ENCODE measurements at places on chromosomes 1 and 21.

GRCh38 chr1:150383631-150384324 lies 19.8 kb downstream of the RPRD2 start:
- DNase-seq: no peak

GRCh38 chr1:4526747-4527146 lies 127.7 kb upstream of the AJAP1 start:
- no peak for DNase-seq

DNA sequence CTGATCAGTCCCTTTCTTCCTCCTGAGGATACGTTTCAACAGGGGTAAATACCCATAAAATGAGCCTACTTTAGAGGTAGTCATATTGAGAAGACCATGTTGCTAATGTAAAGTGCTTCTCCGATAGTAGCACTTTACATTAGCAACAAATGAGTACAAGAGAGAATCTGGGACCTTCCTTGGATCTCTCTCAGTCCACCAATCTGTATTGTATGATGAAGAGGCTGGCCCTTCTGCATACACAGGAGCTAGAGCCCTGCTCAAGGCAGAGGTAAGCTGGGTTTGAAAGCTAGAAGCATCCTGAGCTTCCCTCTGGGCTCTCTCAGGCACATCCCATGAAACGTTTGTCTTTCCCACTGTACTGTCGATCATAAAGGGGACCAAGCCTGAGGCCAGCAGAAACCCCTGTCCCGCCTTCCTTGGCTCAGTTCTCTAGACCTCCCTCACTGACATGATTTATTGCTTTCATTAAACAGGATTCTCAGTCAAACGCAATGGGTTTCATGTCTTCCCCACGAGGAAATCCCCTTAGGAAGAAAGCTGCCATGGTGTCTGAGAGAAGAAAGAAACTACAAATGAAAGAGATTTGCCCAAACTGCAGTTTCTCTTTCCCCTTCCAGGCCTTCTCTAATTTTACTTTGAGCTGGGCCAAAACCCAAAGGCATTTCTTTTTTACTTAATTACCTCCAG lies 62.8 kb upstream of the BCAR3 start:
- no peak for DNase-seq

DNA sequence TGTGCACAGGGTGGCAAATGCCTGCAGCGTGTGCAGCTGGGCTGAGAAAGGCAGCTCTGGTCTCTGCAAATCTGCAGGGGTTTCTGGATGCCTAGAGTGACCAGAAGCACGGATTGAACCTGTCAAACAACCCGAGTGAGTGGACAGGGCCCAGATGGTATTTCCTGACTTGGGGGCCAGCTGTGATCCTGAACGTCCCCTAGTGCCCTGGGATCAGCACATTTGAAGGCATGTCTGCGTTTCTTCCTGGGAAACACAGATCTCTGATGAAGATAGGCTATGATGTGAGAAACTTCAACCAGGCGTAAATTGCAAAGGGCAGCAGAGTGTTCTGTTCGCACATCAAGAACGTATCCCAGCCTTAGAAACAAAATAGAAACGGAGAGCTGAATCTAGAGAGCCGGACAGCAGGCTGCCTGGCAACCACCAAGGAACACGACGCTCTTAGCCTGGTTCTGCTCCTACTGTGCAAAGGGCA lies 163.1 kb downstream of the KCNJ6 start:
- DNase-seq: no peak

DNA sequence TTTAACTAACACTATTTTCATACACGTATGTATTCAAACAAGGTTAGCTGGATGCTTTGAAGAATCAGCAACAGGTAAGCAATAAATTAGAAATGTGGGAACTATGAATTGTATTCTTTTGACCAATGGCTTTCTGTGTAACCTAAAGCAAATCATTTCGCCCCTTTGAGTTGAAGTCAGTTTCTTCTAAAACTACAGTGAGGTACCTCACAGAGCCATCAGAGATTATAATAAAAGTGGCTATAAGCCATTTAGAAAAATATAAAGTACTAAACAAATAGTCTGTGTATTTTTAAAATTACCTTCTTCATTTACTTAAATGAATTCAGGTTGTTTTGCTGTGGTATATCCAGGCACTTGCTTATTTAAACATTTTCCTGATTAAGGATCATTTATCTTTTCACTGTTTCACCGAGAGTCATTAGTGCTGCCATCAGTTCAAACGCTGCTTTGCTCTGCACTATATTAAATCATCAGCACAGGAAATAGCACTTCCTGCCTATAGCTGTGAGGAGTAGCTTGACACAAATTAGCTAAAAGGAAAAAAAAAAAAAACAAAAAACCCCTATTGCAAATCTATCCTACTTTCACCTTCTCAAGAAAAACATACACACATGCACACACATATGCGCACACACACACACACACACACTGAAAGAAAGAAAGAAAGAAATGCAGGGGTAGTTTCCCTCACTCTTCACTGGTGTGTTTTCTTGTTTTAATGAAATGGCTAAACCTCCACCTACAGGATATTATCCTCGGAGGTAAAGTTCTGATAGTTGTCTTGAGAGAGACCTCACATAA lies 39.8 kb upstream of the C1orf105 start:
- DNase-seq: peak; percentile 53

DNA sequence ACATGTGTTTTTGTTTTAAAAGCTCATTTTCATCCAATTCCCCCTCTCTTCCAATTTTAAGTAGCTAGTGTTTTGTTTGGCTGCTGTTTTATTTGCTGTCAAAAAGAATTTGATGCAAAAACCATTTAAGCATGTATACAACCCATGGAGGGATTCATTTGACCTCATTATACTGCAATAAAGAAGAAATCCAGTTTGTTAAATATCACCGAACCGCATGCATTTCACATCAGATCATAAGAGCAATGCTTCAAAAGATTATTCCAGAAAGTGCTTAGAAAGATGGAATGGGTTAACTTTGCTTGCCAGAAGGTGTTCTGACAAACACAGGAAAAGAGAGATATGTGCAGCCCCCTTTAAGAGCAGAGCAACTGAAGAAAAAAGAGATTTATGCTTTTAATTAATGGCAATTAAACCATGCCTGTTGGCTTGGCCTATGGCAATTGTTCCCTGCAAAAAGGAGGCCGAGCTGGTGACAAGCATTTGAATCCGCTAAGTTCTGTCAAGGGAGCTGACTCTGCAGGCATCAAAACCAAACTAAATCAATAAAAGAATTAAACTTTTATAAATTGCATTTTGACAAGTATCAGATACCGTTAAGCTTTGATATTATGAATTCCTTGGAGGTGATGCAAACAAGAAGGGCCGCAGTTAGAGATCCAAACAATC lies 14.4 kb upstream of the BARHL2 start:
- no peak for DNase-seq

GRCh38 chr1:23555270-23555985 lies 3.9 kb downstream of the ID3 start:
- no peak for DNase-seq

GRCh38 chr1:150579945-150580642 lies 684 bp upstream of the MCL1 start:
- DNase-seq: no peak

DNA sequence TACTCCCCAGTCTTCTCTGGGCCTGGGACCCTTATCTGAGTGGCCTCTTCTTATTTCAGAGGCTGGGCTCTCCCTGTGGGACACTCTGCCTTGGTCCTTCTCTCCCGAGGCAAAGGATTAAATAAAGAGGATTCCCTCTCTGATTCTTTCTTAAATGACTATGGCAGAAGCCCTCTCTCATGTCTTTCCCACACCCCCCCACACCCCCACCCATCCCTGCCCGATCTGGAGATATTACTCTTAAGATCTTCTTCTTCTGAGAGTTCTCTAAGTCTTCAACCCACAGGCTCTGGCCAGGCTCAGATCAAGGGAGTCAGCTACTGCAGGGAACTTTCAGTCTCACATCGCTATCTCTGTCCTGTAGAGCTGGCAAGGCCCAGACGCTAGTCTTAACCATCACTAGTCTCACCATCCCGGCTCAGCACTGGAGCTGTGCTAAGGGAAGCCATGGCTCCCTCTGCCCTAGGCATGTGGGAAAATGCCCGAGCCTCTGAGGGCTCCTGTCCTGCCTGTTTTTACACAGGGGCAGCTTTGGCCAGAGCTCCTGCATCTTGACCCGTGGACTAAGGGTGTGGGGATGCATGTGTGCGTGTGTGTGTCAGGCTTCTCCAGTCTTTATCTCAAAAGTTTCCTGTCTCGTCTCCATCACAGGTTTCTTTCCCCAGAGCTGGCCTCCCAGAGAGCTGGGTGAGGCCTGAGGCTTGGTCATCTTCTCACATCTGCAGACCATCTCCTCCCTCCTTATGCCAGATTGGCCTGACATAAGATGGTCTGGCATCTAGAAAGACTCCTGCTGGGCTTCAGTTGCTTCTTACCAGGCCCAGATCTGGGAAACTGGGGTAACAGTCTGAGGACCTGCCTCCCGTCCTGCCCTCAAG lies 36.7 kb downstream of the LGR6 start:
- DNase-seq: no peak

DNA sequence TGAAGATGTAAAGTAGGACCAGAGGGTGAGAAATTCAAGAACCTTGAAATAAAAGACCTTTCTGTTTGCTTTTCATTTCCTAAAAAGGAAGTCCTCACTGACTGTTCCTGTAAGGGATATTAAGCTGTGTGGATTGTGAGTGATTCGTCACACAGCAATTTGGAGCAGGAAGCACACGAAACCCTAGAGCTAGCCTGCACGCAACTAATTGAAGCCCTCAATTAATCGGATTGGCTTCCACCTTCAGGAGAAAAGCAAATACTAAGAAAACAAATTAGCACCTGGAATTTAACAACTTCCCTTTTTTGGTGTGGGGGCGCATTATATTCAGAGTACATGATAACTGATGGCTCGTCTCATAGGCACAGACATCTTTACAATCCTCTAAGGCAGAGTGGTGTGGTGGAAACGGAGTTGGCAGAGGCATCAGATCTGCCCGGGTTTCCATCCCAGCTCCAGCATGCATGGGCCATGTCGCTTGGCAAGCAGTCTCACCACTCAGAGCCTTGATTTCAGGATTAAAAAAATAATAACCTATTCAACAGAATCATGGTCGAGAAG lies 95.2 kb downstream of the KCNJ15 start:
- DNase-seq: no peak

GRCh38 chr21:34869545-34869944 lies 179.6 kb downstream of the RUNX1 start:
- DNase-seq: no peak

GRCh38 chr1:96048572-96049212 lies 672.9 kb upstream of the PTBP2 start:
- no peak for DNase-seq

DNA sequence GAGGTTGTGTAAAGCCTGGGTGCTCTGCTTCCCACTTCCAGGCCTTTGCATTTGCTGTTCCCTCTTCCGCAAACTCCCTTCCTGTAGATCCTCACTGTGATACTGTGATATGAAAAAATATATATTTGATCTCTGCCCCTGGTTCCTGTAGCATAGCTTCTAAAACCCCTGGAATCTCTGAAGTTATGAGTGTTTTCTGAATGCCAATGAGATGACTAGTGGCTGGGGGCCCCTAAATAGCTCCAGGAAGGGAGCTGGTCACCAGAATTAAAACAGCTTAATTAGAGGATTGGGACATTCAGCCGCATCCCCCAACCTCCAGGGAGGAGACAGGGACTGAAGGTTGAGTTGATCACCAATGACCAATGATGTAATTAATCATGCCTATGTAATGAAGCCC lies 21.9 kb downstream of the DUSP10 start:
- no peak for DNase-seq

DNA sequence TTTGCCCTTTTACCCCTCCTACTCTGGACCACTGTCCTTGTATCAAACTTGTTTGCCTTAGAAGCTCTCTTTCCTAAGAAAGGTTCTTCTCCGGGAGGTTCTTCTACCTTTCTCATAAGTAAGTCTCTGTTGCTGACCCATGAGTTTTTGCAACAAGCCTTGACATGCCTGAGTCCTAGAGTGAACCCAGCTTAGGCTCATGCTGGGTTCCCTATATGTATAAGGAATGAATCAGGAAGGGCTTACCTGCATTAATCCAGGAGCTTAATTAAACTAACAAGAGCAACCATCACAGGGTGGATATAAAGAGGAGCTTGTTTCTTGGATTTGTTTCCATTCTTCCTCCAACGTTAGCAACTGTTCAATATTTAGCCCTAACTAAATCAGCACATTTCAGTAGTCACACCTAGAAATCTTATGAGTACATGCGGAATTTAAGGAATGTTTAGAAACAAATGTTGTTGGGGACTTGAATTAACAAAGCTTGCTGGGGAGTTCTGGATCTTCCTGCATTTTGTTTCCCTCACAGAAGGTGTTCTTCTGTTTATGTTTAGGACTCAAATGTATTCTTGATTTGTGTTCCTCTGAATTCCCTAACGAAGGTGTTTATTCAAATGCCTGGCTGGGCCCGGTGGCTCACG lies 64.3 kb upstream of the RAB3GAP2 start:
- no peak for DNase-seq

GRCh38 chr1:54810153-54810942 lies 9.2 kb upstream of the TTC22 start:
- DNase-seq: peak; percentile 53

DNA sequence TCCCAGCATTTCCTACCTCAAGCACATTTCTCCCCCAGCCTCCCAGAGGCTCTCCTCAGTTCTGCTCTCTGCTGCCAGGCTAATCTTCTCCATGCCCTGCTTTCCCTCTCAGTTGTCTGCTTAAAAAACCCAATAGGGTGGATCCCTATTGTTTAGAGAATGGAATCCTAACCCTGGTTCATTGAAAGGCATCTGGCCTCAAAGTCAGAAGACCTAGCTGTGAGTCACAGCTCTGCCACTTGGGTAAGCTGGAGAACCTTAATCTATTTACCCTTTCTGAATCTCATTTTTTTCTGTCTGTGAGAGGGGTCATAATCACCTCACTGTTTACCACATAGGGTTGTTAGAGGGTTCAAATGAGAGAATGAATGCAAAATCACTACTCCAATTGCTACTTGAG lies 12.5 kb upstream of the MYOC start:
- DNase-seq: no peak

GRCh38 chr1:232322162-232322734 lies 307.7 kb downstream of the SIPA1L2 start:
- DNase-seq: no peak

- no peak for DNase-seq
Measured at GRCh38 chr1:245148861-245149260, 5.9 kb upstream of the KIF26B start.

- no peak for DNase-seq
Measured at GRCh38 chr1:183638649-183639387, 3.2 kb upstream of the ARPC5 start.
